NCI-H2081 treated with DMSO at 0.1 percent for 48 hours (cell line): ENCODE measurements at places on chromosomes 13 and 19.

DNA sequence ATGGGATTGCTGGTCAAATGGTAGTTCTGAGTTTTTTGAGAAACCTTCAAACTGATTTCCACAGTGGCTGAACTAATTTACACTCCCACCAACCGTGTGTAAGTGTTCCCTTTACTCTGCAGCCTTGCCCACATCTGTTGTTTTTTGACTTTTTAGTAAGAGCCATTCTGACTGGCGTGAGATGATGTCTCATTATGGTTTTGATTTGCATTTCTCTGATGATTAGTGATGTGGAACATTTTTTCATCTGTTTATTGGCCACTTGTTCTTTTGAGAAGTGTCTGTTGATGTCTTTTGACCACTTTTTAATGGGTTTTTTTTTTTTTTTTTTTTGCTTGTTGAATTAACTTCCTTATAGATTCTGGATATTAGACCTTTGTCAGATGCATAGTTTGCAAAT, 4.3 kb downstream of the CAB39L start:
- no peak for DNase-seq

- DNase-seq: no peak
These were observed 26.8 kb downstream of the ZNF627 start for GRCh38 chr19:11624069-11624463.

DNA sequence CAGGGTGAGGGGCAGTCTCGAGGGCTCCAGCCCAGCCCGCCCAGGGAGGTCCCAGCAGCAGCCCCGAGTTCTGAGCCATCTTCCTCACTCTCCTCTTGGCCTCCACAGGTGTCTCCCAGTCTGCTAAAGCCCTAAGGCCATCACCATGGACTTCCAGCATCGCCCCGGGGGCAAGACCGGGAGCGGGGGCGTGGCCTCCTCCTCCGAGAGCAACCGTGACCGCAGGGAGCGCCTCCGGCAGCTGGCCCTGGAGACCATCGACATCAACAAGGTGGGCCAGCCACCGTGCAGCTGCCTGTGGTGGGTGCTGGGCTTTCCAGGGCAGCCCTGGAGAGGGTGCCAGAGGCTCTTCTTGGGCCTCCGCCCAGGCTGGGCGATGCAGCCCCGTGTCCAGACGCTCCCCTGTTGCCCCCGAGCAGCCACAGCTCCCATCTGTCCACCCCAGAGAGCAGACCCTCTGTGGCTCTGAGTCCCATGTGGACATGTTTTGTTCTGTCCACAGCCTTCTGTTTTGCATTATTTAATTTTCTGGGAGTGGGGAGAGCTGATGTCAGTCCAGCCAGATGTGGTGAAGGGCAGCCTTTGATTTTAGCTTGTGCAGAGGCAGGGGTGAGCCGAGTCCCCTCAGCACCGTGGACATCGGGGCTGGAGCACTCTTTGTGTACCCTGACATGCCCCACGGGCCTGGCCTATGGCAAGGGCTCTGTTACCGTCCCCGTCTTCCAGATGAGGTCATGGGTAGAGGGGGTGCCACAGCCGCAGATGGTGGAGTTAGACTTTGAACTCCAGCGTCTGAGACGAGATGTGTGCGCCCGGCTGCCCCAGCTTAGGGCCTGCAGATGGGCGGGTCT, 5.6 kb upstream of the AMH start:
- no peak for DNase-seq

DNA sequence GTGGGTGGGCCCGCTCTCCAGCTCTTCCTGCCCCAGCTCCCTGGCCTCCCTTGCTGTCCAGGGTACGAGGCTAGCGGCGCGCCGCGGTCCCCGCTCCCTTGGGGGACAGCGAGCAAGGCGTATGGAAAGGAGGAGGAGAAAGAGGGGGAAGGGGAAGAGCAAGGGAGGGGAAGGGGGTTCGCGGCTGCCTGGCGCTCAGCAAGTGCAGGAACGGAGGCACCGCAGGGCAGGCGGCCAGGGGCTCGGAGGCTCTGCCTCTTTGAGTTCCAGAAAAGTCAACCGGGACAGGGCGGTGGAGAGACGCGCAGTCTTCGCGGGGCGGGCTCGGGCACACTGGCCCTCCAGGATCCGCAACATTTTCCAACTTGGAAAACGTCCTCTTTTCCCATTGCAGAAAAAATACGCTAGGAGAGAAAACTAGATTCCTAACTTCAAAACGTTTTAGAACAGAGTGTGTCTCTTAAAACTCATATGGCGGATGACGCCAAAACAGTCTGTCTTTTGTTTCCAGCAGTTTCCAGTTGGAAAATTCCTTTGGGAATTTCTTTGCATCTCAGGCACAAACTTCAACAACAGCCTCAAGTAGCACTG, 23.1 kb upstream of the TNFRSF19 start:
- no peak for DNase-seq

GRCh38 chr13:76832258-76832988, 53.8 kb downstream of the KCTD12 start:
- peak; percentile 80 for DNase-seq

- no peak for DNase-seq
These were observed 9.5 kb downstream of the NR2F6 start for GRCh38 chr19:17235971-17236777.

- DNase-seq: no peak
These were observed 485.4 kb downstream of the RFC3 start for GRCh38 chr13:34303346-34303745.

GRCh38 chr19:8532225-8532624, 18.3 kb upstream of the ZNF414 start:
- no peak for DNase-seq

GRCh38 chr19:6587998-6588507, 2.9 kb downstream of the CD70 start:
- DNase-seq: no peak

DNA sequence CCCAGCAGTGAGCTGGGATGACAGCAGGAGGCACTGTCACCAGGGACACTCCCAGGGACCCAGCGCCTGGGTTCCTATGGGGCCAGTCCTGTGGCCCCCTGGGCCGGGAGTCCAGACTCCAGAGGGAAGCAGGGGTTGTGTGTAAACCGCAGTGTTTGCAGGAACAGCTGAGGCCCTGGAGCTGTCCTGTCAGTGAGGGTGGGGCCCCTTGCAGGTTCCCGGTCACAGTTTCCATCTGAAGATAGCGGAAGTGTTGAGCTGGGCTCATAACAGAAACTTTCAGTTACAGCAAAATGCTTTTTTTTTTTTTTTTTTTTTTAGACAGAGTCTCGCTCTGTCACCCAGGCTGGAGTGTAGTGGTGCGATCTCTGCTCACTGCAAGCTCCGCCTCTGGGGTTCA, 17.7 kb upstream of the CSNK1G2 start:
- DNase-seq: no peak
